ENCODE measurements at places on chromosomes 2 and 18.

- DNase-seq = no peak
Measured at GRCh38 chr2:158546412-158547144, 89.8 kb downstream of the PKP4 start.

DNA sequence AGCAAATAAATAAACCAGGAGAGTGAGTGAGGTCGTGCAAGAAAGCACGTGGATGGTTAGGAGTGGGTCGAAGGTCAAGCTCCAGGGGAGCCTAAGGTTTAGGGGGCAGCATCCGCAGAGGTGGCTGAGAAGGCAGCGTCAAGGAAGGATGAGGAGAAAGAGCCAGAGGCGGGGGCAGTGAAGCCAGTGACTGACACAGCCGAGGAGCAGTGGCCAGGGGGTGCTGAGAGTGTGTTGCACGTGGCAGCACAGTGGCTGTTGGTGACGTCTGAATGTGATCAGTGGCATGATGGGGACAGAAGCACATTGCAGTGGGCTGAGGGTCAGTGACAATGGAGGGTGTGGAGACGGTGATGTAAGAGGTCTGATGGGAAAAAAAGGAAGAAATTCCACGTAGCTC lies 13.7 kb upstream of the FHL2 start:
- no peak for DNase-seq

DNA sequence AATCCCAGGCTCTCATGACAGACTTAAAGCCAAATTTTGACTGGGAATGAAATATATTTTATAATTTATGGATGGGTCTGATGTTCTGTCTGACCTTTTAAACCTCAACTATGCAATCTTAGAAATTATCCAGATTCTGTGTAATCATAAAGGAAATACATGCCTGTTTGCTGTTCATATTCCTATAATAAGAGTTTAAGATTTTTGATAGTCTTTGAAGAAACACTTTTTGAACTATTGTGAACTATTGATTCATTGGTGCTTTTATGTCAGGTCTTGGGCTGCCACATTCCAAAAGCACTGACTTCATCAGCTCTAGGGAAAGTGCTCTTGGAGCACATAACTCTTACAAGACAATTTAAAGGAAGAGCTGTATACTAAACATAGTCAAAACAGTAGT lies 64.2 kb downstream of the CCDC150 start:
- DNase-seq = no peak

- DNase-seq = no peak
Measured at GRCh38 chr2:226560325-226560724, 239.3 kb downstream of the IRS1 start.

DNA sequence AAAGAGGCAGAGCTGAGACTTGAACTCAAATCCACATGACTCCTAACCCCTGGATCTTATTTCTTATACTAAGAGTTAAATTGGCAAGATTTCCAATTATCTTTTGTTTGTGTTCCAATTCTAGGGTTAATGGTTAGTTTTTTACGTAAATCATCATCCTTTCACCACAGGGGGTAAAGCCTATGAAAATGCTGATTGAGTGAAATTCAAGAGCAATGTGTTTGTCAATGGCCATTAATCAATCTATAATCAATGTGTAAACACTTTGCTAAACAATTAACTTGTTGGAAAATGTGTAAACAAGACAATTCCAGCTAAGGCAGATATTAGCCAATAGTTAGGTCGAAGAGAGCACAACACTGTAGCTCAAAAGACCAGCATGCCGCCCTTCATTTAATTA lies 376.5 kb upstream of the ACVR2A start:
- no peak for DNase-seq

DNA sequence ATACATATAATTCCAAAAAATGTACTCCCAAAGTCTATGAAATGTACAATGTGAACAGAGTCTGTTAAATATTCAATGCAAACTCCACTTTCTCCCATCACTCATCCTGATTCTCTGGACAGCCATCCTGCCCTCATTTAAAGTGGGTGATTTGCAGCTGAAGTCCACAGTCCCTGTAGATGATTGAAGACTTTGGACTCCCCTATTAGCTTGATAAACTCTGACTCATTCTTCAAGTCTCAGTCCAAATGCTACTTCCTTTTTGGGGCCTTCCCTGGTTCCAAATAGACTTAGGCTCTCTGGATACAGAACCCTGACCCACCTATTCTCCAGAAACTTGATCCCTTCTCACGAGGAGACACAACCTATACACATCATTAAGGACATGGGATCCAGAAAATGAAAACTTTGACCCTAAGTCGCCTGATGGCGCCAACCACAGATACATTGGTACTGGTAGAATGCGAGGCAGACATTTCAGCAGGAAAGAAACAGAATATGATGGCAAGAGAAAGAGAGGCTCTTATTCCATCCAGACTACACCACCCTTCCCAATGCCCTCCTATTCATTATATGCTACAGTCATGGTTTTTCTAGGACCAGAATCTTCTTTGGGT lies 122.7 kb downstream of the VIT start:
- DNase-seq = no peak

GRCh38 chr2:171271971-171272436 lies 111.3 kb upstream of the TLK1 start:
- no peak for DNase-seq

GRCh38 chr18:12911025-12911928 lies 27.2 kb upstream of the PTPN2 start:
- peak; percentile 29 for DNase-seq

Measured in activated CD4-positive, alpha-beta T cell treated with anti-CD3 and anti-CD28 coated beads for 1 hour (primary cell).